ENCODE measurements at places on chromosomes 12 and 14. TPM values are rescaled to one million over a fixed set of nuclear protein-coding genes. Genes with fewer than 3 reads are reported as not detected.
A peak's percentile ranks its signal among the peaks of the same experiment; 100 is the strongest.

GRCh38 chr14:77590845-77591485 is 25.5 kb downstream of the SPTLC2 start:
- no peak for DNase-seq

- DNase-seq = peak; percentile 45
Observed at GRCh38 chr14:71355324-71356201, 448.3 kb downstream of the PCNX1 start.

GRCh38 chr14:26204728-26205479 is 392.9 kb downstream of the NOVA1 start:
- peak; percentile 24 for DNase-seq

- DNase-seq = no peak
Observed at GRCh38 chr14:85702997-85703396, 173.1 kb downstream of the FLRT2 start.

DNA sequence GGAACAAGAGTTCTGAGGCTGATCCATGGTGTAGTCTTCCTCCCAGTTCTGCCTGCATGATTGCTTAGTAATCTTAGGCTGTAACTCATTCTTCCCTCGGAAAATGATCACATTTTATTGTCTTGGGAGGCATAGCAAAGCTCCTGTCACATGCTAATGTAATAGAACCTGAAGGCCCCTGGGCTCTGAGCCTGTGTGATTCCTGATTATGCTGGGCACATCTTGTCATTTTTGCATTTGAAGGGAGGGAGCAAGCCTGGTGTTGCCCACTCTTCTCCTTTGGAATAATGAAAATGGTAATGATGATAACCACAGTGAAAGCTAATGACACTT is 215.4 kb downstream of the MSRB3 start:
- DNase-seq = no peak

- peak; percentile 5 for DNase-seq
Observed at GRCh38 chr12:97142737-97143410, 235.8 kb downstream of the NEDD1 start.

DNA sequence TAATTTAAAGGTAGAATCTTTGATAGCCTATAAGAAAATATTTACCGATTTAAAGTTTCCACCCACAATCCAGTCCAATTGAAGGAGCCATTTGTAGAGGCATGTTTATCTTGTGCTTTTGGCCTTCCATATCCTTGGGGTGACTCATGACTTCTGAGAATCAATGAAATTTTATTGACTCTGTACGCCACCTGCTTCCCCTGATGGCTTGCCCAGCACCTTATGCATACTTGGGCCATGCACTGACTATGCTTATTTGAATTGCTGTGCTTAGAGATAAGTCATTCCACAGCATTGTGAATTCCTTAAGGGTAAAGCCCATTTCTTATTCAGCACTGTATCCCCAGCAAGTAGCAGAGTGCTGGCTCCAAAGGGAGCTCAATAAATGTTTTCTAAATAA is 954.8 kb upstream of the SEL1L start:
- no peak for DNase-seq

DNA sequence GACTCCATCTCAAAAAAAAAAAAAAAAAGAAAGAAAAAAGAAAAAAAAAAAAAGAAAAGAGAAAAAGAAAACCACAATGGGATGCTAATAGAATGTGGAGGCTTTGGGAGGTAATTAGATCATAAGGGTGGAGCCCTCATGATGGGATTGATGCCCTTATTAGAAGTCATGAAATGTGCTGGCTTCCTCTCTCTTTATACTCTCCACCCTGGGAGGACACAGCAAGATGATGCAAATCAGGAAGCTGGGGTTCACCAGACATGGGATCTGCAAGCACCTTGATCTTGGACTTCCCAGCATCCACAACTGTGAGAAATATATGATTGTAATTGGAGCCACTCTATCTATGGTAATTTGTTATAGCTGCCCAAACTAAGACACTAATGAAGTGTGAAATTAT is 13.4 kb upstream of the DRAM1 start:
- no peak for DNase-seq

GRCh38 chr12:22971701-22972191 is 346.8 kb downstream of the ETNK1 start:
- no peak for DNase-seq

DNA sequence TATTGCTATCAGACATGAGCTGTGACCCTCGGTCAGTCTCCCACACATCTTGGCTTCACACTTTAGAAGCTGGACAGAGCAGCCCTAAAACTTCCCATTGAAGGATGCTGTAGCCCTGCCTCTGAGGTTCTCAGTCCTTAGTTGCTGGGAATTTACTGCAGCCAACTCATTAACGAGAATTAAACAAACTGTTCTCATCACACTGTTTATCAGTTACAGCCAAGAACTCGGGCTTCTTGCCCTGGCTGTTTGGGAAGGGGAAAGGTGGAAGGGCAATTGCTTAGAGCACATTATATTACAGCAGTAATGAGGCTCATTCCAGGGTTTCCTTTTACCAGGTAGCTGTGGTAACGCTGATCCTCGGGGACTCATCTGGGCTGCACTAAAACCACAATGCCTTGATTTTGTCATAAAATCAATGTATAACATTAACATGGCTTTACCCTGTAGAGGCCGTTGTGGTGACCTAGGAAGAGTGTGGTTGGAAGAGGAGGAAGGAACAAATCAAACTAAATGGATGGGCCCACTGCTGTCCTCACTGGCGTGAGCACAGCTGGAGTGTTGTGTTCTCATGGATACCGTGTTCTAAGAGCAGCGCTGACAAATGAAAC is 87.1 kb downstream of the GPR135 start:
- DNase-seq = no peak

GRCh38 chr12:49838973-49839633 is 3.8 kb downstream of the BCDIN3D start:
- DNase-seq = no peak

- DNase-seq = no peak
Observed at GRCh38 chr14:58430156-58430555, 2.6 kb downstream of the KIAA0586 start.

GRCh38 chr14:36068777-36069534 is 107.6 kb downstream of the PTCSC3 start:
- DNase-seq = no peak

GRCh38 chr12:20150835-20151422 is 217.4 kb upstream of the PDE3A start:
- no peak for DNase-seq

DNA sequence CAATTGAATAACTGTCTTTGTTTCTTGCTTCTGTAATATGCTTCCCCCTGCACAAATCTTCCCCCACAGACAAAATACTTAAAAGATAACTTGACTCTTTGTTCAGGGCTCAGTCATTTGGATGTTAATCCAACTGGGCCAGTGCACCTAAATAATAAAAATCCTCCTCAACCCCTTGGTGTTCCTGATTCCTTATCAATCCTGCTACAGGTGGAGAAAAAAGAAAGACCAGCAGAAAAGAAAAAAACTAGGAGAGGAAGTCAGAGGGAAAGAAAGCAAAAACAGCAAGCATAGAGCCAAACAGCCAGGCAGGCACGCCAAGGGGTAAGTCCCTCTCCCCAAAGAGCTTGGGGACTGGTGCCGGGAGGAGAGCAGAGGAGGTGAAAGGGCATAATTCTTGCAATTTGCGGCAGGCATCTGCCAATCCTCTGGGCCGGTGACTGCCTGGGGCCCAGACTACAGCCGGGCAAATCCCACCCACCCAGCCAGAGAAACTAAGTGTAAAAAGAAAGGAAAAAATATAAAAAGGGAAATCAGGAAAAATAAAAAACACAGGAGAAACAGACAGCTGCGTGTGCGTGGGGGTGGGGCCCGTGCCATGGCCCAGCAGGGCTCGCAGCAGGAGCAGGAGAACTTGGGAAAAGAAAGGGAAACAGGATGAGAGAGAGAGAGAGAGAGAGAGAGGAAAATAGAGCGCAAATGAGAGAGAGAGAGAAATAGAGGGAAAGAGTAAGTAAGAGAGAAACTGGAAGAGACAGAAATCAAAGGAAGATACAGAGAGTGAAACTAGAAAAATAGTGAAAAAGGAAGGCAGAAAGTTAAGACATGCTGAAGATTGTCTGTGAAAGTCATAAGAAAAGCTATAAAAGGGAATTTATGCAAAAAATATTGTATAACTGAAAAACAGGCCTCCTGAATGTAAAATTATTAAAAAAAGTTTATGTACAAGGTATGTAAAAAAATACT is 21.4 kb downstream of the KLRK1 start:
- DNase-seq = no peak

DNA sequence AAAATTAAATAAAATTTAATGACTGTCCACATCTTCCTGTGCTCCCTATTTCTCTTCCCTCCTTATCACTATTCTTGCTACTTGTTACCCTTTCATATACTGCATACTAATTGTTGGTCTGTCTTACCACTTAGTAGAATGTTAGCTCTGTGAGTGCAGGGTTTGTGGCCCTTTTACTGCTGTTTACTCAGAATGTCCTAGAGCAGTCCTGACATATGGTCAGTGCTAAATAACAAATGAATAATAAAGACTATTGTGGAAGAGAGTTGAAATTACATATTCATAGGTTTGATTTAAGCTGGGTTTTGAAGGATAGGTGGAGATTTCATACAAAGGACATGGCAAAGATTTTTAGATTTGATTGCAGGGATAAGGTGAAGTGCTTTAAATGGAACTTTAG is 24.5 kb downstream of the KTN1 start:
- DNase-seq = no peak

DNA sequence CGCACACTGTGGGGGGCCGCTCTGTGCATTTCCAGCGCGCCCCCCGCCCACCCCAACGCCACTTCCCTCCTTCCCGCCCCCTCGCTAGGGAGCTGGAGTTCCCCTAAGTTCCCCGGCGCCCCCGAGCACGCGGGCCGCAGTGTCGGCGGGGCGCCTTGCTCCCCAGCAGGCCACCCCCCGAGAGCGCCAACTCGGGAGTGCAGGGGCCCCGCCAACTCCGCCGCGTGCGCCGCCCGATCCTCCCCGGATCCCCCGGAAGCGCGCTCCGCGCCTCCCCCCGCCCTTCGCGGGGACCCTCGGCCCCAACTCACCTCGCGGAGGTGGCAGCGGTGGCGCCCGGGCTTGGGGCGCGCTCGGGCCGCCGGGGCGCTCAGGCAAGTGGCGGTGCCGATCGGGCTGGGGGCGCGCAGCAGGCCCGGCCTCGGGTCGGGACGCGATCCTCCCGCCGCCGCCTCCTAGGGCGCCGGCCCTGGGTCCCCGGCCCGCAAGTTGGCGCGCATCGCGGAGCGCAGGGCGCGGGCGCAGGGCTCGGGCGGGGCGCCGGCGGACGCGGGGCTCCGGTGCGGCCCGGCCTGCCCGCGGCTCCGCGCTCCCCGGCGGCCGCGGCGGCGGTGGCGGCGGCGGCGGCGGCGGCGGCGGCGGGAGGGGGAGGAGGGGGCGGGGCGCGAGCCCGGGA is at the start of gene NCOR2:
Gene NCOR2, minus strand, starts transcription at position 616 of the 676 bp plus-strand sequence. CDS start 72,361 bp downstream, outside the sequence.
- peak; percentile 53 for DNase-seq

DNA sequence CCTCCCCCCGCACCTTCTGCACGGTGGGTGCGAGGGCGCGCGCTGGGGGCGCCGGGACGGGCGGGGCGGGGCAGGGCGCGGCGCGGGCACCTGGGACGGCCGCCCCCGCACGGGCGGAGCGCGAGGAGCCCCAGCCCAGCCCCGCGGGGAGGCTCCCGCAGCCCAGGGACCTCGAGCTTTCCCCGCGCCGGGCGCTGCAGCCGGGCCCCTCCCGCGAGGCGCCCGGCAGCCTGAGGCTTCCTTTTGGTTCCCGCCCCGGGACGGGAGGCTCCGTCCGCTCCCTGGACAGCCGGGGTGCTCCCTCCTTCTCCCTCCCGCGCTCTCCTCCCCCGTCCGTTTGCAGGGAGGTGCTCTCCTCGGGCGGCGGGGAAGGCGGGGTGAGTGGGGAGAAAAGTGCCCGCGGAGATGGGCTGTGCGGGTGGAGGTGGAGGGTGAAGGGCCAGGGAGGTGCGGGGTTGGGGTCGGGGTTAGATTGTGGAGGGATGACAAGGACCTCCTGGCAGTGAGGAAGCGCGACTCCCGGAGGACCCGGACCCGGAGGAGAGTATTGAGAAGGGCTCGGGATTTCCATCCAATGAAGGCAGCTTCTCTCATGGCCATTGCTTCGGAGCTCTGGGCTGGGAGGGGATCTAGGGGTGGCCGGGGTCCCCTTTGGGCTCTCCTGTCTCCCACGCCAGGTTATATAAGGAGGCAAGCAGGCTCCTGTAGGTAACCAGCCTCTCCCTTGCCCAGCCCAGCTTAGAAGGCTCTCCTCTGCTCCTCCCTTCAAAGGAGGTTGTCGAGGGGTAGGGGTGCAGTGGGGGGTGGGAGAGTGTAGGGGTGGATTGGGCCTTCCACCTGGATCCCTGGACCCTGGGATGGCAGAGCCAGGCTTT is 645 bp downstream of the JDP2 start:
- DNase-seq = peak; percentile 64

- DNase-seq = no peak
Observed at GRCh38 chr14:76900682-76901081, 74.5 kb downstream of the LRRC74A start.

GRCh38 chr12:70497508-70497907 is 131.4 kb downstream of the KCNMB4 start:
- DNase-seq = no peak

- no peak for DNase-seq
Observed at GRCh38 chr14:46368275-46368674, 283.3 kb downstream of the RPL10L start.

GRCh38 chr14:81849714-81850113 is 316.1 kb upstream of the SEL1L start:
- no peak for DNase-seq

DNA sequence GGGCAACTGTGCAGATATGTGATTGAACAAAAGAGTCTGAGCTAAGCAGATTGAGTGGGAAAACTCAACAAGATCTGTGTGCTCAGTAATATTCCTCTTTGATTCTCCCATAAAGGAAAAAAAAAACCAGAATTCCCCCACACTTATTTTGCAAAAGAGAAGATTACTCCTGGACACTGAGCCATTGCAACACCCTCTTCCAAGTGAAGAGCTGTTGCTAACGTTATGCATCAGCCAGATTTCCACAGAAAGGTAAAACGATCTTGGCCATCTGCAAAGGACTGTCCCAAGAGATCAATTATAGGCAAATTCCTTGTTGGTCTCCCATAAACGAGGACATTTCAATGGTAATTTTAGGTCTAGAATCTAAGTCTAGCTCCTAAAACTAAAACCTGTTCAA is 587.7 kb downstream of the C12orf50 start:
- DNase-seq = no peak

The PRICKLE1 gene
- total RNA-seq = 32.4 TPM

The SLC39A2 gene
- not detected for total RNA-seq

The GALNT16 gene
- total RNA-seq = 71.3 TPM

The CLEC12A gene
- total RNA-seq = 8.9 TPM

The RHOF gene
- 20.5 TPM for total RNA-seq

The RNFT2 gene
- 1.1 TPM for total RNA-seq

The C14orf119 gene
- total RNA-seq = 32.6 TPM

The OR6C3 gene
- not detected for total RNA-seq

The LUM gene
- 155 TPM for total RNA-seq
